ENCODE measurements at places on chromosomes 7 and 10.

- DNase-seq: no peak
Measured at GRCh38 chr10:14624600-14624999, 150.1 kb downstream of the FAM107B start.

DNA sequence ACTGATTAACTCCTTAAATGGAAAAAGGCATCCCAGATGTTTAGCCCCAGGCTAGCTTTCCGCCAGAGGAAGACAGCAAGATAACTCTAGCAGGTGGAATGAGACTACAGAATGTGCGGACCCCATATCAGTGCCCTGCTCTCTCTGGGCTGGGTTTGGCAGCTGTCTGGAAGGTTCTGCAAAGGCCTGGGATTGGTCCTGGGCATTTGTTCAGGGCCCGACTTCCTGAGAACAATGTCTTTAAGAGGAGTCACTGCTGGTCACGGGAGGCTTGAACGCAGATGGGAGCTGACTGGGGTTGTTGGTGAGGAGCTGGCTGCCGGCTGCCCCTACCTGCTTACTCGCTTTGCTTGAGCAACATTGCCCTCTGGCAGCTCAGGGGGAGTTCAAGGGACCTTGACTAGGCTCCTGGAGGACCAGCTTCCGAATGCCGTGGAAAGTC, 130.6 kb upstream of the BTBD16 start:
- no peak for DNase-seq

DNA sequence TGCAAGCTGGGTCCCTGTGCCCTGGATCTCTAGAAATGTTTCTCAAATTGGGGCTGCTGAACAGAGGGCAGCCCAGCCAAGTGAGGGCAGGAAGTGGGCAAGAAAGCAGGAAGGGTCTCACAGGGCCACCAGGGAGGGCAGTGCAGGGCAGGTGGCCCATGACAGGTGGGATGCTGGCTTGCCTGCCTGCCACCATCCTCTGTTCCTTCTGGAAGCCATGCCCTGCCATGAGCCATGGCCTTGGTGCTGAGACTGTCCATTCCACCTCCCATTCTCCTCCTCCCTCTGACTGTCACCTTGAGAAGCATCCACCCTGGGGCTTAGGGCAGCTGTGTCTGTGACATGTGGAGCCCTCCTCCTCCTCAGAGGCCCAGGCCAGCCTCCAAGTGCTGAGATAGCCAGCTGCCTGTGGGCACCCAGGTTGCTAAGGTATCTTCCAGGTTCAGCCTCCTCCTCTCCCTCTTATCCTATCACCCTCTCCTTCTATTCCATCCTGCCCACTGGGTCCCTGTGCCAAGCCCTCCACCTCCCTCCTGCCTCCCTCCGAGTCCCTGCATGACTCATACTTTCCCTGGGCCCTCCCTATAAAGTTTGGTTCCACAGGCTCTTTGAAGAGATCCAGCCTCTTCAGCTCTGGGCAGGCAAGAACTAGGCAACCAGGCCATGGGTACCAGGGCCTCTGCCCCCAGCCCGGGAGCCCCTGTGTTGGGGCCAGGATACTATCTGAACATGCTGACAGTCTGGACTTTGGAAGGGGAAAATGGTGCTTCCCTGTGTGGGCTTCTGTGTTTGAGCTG, 1.3 kb downstream of the VSIR start:
- DNase-seq: no peak

DNA sequence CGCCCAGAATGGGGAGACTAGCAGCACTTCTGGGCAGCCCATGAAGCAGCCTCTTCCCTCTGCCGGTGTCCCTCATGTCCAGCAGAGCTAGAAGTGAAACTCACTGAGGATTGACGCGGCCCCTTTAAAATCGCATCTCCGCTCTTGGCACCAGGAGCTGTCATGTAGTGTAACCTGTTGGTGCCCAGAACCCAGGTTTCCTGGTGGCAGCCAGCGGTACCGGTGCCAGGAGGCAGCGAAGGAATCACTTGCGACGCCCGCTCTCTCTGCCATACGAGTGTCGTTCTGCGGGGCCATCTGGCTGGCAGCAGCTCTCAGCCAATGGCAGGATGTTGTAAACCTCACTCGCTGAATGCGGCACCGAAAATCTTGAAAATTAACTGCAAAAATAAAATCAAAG, 82.7 kb downstream of the CUX1 start:
- no peak for DNase-seq

DNA sequence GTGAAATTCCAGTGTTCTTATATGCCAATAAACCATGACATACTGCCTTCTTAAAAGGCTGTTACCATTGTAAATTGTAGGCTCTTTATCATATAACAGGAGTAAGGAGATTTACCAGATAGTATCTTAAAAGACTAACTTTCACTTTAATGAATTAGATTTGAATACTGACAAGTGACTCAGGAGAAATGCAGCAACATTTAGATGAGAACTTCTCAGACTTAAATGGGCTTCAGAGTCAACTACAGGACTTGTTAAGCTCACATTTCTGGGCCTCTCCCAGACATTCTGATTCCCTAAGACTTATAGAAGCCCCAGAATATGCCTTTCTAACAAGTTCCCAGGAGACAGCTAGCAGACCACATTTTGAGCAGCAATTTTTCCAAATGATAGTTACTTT, 466.3 kb downstream of the ARL4A start:
- no peak for DNase-seq

GRCh38 chr10:11437391-11438142, 173.9 kb downstream of the USP6NL start:
- DNase-seq: no peak

- DNase-seq: no peak
Measured at GRCh38 chr7:45718464-45719330, 144.5 kb downstream of the ADCY1 start.

DNA sequence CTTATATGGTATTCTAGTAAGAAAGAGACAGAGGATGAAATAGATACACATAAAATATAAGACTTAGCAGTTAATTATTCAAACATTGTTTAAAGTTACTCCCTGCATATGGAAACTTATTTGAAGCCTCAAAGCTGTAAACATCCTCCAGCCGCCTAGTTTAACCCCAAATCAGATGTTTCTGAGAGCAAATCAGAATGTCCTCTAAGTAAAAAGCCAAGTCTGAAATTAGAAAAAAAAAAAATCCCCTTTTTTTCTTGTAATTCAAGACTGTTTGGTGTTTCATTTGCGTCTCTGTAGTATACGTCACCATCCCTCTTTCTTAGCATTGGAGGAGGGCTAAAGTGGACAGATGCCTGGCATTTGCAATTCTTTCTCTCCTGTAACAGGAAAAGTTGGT, 46.4 kb downstream of the TMEM26 start:
- DNase-seq: no peak

DNA sequence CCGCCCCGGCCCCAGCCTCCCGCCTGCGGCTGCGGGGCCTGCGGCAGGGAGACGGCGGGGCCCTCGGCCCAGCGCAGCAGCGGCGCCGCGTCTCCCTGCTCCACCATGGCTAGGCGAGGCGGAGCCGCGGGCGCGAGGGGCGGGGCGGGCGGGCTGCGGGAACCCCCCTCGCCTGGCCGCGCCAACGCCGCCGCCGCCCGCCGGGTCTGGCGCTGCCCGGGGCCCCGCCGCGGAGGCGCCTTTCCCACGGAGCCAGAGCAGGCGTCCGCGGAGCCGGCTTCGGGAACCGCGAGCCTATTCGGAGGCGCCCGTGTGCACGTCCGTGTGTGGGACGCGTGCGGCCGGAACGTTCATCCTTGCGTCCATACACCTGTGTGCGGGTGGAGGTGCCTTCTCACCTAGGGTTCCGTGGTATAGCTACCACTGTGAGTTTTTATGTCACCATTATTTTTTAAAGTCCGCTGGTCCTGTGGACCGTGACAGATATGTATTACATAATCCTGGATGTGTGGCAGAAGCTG, at the start of gene DENND11:
DENND11 (minus strand) TSS at position 120 of the 521 bp plus-strand sequence; CDS start at position 107, 13 bp downstream.
- DNase-seq: peak; percentile 58

DNA sequence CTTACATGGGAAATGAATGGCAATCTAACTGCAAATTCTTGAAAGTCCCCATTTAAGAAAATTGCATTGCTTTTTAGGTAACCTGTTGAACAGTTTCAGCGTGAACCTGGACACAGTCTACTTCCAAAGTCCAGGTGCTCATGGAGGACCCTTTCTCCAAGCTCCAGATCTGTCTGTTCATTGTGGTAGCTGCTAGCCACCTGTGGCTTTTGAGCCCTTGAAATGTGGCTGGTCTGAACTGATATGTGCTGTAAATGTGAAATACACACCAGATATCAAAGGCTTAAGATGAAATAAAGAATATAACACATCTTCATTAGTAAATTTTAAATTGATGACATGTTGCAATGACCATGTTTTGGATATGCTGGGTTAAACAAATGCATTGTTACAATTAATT, 4.2 kb downstream of the CACNB2 start:
- DNase-seq: no peak

- DNase-seq: peak; percentile 8
Measured at GRCh38 chr7:138023618-138024342, 21.9 kb upstream of the CREB3L2 start.

GRCh38 chr7:31640381-31640780, 46.6 kb upstream of the PPP1R17 start:
- no peak for DNase-seq

GRCh38 chr7:55130395-55131141, 111.8 kb downstream of the EGFR start:
- no peak for DNase-seq

- DNase-seq: no peak
Measured at GRCh38 chr10:132253092-132253687, 54.6 kb downstream of the STK32C start.

GRCh38 chr7:108164342-108164741, 34.2 kb upstream of the LAMB4 start:
- no peak for DNase-seq

DNA sequence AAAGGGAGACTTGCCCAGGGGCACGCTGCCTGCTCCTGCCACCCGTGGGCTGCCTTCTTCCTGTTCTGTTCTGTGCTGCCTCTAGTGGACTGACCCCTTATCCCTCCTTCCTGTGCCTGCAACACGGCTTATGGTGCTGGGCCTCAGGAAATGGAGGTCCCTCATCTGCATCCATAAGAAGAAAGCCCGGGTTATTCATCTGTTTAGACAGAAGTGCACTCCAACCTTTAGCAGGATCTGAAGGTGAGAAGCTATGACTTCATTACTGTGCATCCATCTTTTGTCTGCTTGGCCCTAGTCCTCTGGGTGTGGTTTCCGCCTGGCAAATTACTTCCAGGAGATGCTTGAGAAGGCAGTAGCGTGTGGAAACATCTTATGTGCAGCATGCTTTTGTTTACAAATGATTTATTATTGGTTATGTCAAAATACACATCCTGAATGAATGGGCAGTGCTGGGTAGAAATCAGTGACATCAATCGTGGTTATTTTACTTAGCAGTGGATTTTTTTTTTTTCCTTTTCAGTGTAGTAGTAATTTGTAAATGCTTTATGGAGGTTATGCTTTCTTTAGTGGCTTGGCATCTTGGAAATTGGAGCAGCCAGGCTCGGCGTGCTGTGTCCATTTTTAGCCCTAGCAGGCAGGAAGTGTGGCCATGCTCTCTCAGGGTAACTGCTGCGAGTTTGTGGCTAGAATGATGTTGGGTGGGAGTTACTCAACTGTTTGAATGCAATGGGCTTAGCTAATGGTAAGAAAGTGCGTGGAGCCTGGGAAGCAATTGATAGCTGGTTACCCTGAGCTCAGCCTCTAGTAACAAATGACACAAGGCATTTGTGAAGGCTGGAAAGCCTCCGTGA, 12.7 kb downstream of the PTPRE start:
- no peak for DNase-seq

DNA sequence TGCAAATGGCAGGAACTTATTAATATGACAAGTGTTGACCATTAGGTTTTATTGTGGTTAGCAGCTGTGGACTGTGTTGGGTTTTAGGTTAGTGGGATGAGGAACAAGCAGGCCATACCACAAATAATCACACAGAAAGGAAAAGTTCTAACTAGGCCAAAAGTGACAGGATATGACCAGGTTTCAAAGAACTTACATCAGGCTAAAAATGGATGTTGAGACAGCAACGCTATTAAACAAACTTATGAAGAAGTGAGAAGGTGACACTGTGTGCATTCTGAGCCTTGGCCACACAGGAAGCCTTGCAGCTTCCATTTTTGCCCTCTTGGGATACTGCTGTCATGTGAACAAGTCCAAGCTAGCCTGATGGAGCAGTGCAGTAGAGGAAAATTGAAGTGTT, 568.8 kb downstream of the HTR7 start:
- no peak for DNase-seq

DNA sequence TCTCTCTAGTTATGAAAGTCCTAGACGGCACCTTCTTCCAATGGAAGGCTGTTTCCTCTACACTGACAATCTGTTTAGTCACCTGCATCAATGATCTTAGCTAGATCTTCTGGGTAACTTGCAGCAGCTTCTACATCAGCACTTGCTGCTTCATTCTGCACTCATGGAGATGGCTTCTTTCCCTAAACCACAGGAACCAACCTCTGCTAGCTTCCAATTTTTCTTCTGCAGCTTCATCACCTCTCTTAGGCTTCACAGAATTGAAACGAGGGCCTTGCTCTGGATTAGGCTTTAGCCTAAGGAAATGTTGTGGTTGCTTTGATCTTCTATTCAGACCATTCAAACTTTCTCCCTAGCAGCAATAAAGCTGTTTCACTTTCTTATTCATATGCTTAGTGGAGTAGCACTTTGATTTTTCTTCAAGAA, 24.6 kb downstream of the NAMPT start:
- DNase-seq: no peak

DNA sequence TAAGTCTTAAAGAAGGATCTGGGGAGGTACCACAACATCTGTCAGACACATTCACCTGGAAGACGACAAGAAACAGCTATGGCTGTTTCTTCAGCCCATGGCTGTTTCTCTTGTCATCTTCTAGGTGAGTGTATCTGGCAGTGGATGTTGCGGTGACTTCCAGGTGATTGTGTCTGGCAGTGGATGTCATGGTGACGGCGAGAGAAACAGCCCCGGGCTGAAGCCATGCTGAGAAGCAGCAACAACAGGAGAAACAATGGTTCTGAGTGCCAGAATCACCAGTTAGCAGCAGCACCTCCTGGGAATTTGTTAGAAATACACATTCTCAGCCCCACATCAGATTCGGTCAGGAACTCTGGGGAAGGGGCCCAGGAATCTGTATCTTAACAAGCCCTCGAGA, 68.6 kb upstream of the SYPL1 start:
- DNase-seq: no peak

GRCh38 chr7:128801003-128801402, 9.2 kb downstream of the CCDC136 start:
- no peak for DNase-seq

DNA sequence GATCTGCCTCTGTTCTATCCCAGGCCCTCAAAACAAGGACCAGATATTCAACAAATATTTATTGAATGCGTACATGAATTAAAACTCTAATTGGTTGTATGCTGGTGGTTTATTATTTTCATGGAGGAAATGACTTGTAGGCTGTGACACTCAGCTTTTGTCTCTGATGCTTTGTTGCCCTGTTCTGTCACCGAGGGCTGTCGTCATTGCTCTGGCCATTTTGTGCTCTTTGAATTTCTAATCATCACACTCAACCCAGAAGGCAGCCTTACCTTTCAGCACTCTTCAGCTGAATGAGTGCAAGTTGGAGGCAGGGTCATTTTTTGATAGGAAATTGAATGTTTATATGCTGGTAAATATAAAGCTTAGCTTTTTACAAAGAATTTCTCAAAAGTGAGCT, 14.5 kb downstream of the SRGN start:
- no peak for DNase-seq

GRCh38 chr10:112756235-112756527, 193.9 kb upstream of the TCF7L2 start:
- DNase-seq: no peak

GRCh38 chr10:98299341-98299740, 31.3 kb upstream of the LOXL4 start:
- no peak for DNase-seq

GRCh38 chr10:26211781-26212444, 4.7 kb upstream of the GAD2 start:
- no peak for DNase-seq
